Vagina (tissue), 2 donors: ENCODE measurements at places on chromosomes 1 and 21. TPM values are rescaled to one million over a fixed set of nuclear protein-coding genes. Genes with fewer than 3 reads are reported as not detected.
A peak's percentile ranks its signal among the peaks of the same experiment; 100 is the strongest.

DNA sequence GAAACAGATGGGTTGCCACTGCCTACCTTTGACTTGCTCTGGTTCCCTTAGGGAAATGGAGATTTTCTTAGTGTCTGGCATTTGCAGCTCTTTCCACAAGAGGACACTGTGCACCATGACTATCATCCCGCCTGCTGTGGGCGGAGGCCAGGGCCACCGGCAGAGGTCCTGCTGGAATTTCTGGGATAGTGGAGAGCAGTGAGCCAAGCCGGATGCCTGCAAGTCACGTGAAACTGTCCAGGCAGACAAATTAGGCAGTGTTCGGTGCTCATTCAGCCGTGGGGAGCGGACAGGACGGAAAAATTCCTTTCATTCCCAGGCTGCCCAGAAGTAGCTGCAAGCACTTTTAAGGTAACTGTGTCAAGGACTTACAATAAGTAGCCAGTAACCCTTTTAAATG, 43.4 kb downstream of the IGSF5 start:
- no peak overlapping the region for H3K27ac ChIP-seq
- no peaks in the 10 kb centered on the region for H3K36me3 ChIP-seq
- DNase-seq: no peak
- H3K4me3 ChIP-seq: no peak overlapping the region

- peak overlapping the region; percentile 61 for H3K27ac ChIP-seq
- no peaks in the 10 kb centered on the region for H3K36me3 ChIP-seq
- DNase-seq: no peak
- peaks cover 39% of the 10 kb centered on the region for H3K4me1 ChIP-seq
Measured at GRCh38 chr1:59315529-59316463, 18.9 kb downstream of the FGGY start.

DNA sequence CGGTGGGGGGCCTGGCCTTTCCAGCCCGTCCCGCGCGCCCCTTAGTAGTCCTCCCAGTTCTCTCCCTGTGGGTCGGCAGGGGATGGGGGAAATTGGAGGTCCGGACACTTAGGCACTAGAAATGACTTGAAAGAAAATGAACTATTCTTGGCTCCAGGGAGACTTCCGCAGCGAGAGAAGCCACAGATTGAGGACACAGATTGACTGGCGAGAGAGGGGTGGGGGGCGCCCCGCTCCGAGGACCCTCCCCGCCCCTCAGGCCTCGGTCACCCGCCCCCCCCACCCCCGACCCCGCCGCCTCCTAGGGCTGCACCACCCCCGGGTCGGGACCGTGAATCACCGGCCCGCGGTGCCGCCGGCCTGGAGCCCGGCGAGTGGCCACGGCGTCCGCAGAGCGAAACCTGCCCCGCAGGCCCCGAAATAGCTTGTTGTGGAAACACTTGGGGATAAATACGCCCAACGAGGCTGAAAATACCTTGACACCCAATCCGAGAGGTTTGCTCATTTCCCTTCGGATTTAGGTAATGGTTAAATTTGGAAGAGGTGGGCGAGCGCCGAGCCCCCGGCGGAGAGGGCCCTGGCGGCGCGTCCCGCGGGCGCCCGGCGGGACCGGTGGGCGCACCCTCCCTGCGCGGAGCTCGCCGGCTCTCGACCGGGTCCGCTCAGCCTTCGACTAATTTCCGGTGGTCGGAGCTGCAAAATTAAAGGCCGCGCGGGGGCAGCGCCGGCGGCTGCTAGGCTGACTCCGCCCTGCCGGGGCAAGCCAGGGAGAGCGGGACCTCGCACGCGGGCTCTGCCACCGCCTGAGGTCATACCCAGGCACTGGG, at the start of gene GFI1:
Gene GFI1 (minus strand): TSS at position 675 of the 827 bp plus-strand sequence. CDS start 3,438 bp downstream, outside the sequence.
- H3K27me3 ChIP-seq: peaks cover 38% of the 10 kb centered on the region
- peak within 1 kb of the TSS; percentile 49 for H3K4me3 ChIP-seq
- no peaks in the 10 kb centered on the region for H3K36me3 ChIP-seq
- peak within 1 kb of the TSS; percentile 12 for H3K27ac ChIP-seq

GRCh38 chr1:203643213-203644045, 16.8 kb downstream of the ATP2B4 start:
- H3K36me3 ChIP-seq: no peaks in the 10 kb centered on the region
- H3K27ac ChIP-seq: peak overlapping the region; percentile 60
- no peaks in the 10 kb centered on the region for H3K27me3 ChIP-seq
- peaks cover 59% of the 10 kb centered on the region for H3K4me1 ChIP-seq
- no peak for DNase-seq
- H3K4me3 ChIP-seq: no peak overlapping the region

- H3K27ac ChIP-seq: peak overlapping the region; percentile 95
- no peaks in the 10 kb centered on the region for H3K36me3 ChIP-seq
- DNase-seq: no peak
- peak overlapping the region; percentile 90 for H3K4me3 ChIP-seq
Measured at GRCh38 chr1:12617511-12617900, 504 bp downstream of the DHRS3 start.

Gene SCYL3
- total RNA-seq: 11.8 TPM

Gene KCNJ15
- 12.3 TPM for total RNA-seq

Gene PTGER3
- total RNA-seq: 17.7 TPM

Gene PPFIA4
- 11.5 TPM for total RNA-seq
